ENCODE measurements at places on chromosomes 16 and 17.

GRCh38 chr16:67543036-67543435 lies 14.4 kb downstream of the RIPOR1 start:
- no peak for DNase-seq

DNA sequence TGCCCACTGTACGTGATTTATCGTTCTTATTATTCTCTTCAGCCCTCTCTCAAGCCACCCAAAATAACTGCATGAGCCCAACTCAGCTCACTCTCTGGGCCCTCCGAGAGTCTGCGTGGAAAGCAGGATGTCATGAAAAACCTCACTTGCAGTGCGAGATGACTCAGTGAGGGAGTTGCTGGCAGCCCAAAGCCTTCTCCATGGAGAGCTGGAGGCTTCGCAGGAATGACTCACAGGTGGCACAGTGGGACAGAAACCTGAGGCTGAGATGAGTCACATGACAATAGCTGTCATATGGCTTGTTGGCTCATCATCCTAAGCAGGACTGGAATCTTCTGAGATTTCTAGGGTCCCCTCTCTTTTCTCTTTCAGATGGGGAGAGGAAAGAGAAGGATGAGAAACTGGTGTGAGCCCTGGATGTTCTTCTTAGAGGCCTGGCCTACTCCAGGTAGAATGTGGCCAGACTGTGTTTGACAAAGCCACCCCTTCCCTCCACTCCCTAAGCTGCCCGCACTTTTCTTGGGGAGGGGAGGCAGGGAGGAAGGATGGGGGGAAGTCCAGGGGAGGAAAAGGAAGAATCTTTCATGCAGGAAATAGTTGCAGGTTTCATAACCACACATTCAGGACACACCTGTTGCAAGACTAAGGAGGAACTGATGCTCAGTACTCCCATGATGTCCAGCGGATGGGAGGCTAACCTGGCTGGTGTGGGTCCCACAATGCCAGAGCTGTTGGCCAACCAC lies 160.6 kb upstream of the RPL38 start:
- DNase-seq, result peak; percentile 32

- DNase-seq, result no peak
Measured at GRCh38 chr17:28871056-28871579, 16.3 kb downstream of the ERAL1 start.

- DNase-seq, result peak; percentile 31
Measured at GRCh38 chr17:39238311-39238972, 12.7 kb upstream of the STAC2 start.

DNA sequence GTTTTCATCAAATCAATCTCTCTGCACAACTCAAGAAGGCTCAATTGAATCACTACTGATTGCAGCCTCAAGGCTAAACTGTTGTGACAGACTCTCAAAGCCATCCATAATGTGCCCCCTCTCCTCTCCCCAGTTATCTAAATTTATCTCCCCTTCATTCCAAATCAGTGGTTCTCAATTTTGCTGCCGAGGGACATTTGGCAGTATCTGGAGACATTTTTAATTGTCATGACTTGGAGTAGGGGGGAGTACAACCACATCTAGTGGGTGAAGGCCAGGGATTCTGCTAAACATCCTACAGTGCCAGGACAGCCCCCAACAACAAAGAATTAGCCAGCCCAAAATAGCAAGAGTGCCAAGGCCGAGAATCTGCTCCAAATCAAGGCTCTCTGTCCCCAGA lies 9.1 kb downstream of the USP31 start:
- no peak for DNase-seq

GRCh38 chr17:34675605-34676004 lies 96.2 kb downstream of the TMEM132E start:
- no peak for DNase-seq

GRCh38 chr16:89827383-89828198 lies 684 bp upstream of the SPIRE2 start:
- DNase-seq, result peak; percentile 76

DNA sequence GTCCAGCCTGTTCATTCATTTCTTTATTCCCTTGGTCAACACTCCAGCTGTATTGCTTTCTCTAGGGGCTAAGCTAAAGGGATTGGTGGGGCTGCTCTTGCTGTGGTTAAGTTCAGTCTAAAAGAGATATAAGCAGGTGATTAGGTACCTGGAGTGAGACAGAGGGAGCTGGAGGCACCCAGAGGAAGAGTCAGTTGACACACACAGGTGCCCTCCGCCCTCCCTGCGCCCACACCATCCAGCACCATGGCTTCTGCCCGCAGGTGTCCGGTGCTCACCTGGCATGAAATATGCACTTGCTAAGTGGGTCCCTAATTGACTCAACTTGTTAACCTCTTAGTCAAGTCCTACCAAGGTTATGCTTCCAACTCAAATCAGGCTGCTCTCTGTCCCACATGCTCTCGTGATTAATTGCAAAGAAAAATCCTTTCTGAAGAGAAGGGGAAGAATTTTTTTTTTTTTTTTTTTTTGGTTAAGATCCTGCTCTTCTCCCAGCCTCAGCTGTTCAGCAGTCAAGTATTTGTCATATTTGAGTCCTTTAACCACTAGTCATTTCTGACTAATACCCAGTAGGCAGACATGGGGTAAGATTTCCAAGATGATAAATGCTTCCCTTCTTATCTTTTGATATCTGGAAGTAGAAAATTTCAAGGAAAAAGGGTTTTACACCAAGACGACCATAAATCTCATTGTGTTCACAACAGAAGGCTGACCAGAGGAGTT lies 199.8 kb upstream of the WSCD1 start:
- DNase-seq, result no peak

GRCh38 chr16:84369938-84370627 lies 1.7 kb downstream of the ATP2C2 start:
- no peak for DNase-seq

- DNase-seq, result peak; percentile 75
Measured at GRCh38 chr16:14399378-14400284, 230.4 kb downstream of the PARN start.

GRCh38 chr17:54956791-54957190 lies 11.7 kb downstream of the COX11 start:
- DNase-seq, result no peak

DNA sequence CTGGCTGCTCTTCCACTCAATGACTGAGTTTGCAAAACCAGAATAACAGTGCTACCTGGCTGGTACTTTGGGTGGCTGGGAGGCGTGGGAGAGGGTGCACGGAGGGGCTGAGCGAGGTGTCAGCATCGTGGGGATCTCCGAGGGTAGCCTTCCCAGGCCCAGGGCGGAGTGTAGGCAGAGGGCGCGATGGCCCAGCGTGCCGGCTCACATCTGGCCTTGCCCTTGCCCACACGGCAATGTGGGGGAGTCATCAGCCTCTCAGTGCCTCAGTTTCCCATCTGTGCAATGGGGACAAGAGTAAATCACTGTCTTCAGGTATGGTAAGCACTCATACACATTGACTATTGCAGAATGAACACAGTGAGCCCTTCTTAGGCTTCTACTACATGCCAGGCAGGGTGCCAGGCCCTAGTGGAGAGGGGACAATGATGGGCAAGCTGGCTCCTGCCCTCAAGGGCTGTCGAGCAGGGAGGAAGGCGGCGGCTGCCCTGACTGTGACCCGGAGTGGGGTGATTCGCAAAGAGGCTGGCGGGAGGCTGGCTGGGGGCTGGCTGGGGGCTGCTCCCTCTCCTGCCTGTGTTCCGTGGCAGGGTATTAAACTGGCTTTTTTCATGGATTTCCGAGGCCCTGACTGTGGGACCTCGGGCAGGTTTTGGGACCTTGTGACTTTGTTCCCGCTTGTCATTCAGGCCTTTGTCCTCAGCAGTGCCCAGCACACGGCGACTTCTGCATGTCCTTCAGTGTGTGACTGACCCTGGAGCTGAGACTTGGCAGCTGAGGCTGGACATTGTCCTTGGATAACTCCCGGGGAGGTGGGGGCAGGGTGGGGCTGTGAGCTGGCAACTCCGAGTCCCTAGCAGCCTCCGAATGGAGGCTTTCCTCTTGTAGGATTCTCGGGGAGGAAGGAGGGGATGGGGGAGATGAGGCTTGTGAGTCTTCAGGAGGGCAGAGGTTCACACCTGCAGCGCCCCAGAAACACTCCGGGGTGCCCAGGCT lies 243.1 kb downstream of the SEC14L1 start:
- DNase-seq, result no peak

GRCh38 chr17:44310188-44310587 lies 1.8 kb downstream of the RUNDC3A start:
- no peak for DNase-seq

DNA sequence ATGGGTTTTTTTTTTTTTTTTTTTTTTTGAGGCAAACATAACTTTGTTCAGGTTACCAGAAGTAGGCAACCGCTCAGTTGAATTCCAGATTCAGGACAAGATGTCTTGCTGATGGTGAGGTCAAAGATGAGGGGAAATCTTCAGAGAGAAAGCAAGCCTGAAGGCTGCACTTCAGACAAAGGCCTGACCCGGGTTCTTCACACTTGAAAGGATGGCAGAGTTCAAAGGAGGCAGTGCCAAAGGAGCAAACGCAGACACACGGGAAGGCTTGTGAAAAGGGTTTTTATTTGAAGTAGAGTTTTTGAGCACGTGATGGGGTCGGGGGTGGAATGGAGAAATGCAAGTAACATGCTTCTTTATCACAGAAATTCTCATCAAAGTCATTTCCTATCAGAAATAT lies 960.2 kb upstream of the EEF2KMT start:
- no peak for DNase-seq

GRCh38 chr16:19842426-19843157 lies 42.1 kb downstream of the GPRC5B start:
- DNase-seq, result no peak

GRCh38 chr17:59754552-59754951 lies 47.1 kb downstream of the VMP1 start:
- DNase-seq, result peak; percentile 89

DNA sequence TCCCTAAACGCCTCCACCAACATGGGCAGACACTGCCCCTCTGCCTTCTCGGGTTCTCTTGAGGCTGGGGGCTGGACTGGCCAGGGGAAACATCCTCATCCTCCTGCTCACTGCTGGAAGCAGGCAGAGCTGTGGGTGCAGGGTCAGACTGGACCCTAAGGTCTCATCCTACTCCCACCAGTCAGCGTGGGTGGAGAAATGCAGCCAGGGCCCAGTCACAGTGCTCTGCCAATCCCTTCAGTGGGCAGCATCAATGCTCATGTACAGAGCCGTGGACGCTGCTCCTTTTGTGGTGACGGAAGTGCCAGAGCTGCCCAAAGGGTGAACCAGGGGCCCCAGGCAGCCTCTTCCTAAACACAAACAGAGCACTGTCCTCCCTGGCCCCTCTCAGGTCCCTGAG lies 13.4 kb upstream of the TBX2 start:
- no peak for DNase-seq

DNA sequence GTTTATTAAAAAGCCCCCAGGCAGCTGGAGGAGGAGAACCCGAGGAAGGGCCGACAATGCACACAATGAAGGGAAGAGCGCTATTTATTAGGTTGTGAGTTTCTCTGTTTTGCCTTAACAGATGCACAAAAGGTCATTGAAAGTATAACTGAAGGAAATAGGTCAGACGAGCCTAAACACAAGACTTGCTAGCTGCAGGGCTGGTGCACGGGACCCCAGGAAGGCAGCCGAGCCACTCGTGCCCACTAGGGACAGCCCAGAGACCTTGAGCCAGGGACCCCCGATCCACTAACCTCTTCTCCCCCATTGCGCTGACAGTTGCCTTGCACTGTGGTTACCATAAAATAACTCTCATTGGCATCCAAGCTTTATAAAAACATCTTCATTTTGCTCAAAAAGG lies 11.3 kb downstream of the LITAFD start:
- no peak for DNase-seq

DNA sequence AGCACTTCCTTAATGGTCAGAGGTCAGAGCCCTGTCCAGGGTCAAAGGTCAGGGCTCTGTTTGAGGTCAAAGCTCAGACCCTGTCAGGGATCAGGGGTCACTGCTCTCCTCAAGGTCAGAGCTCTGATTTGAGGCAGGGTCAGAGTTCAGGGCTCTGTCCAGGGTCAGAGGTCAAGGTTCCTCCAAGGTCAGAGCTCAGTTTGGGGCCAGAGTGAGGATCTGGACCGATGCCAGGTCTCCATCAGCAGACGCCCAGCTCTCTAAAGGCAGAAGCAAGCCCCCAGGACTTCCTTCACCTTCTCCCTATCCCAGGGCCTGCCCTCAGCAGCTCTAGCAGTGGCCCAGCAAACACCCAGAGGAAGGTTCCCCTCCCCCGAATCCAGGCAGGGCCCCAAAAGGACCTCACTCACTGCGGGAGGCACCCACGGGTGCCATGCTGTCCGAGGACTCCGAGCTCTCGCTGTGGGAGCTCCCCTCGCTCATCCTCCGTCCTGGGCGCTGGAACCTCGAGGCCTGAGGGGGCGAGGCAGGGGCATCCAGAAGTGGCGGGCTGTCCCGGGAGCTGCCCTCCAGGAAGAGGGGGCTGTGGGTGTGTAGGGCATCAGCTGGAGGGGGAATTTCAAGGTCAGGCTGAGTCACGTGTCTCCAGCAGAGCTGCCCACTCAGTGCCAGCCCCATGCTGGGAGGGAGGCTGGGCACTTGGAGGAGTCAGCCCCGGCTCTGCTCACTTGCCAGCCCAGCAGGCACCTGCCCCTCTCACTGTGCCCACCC lies 26.7 kb downstream of the PIMREG start:
- no peak for DNase-seq

DNA sequence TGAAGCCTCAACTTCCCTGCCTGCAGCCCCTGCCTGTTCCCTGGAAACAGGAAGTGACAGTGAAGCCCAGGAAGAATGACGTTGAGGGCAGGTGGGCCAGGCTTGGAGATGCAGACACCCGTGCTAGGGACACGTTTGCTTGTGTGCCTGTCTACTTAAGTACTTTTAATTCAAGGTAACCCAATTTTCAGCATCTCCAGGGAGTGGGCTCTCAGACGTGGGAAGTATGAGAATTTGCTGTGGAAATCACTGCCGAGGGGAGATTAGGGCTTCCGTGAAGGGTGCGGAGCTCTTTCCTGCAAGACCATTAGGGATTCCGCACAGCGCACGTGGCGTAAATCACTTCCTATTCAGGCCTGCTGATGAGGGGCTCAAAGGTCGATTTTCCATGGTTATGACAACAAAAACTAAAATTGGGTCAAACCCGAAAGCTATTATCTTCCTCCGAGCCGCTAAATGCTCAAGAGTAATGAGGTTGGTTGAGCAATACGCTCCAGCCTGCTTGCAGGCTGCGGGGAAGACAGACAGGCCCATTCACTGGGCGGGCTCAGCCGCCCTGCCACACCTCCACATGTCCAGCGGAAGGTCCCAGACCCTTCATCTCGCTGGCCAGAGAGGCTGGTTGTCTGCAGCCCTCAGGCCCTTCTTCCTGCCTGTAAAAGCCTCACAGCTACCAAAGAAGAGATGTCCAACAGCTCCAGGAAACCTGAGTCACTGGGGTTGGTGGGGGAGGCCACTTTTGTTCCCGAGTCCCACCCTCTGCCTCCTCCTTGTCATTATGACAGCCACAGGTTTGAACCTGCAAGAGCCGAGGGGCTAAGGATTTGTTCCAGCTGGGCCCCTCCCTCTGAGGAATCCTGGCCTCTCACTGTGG lies 109.9 kb downstream of the RBFOX3 start:
- no peak for DNase-seq

DNA sequence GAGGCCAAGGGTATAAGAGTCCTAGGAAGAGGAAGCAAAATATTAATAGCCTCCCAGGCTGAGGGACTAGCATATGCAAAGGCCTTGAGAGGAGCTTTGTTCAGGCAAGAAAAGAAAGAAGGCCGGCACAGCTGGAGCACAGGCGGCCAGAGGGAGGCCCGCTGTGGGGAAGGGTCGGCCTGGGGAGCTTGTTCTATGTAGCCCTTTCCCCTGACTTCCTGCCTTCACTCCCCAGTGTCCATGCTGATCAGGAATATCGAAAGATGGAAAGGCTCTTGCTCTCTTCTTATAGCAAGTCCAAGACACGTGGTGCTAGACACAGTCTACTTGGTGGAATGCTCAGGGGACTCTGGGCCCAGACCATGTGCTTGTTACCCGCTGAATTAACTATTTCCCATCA lies 27.4 kb upstream of the HAS3 start:
- no peak for DNase-seq

GRCh38 chr17:38730526-38731379 lies 612 bp downstream of the CISD3 start:
- peak; percentile 87 for DNase-seq
